ENCODE measurements at places on chromosomes 4 and X. TPM values are rescaled to one million over a fixed set of nuclear protein-coding genes. Genes with fewer than 3 reads are reported as not detected.

Gene IQSEC2
- total RNA-seq, result 52.7 TPM

DNA sequence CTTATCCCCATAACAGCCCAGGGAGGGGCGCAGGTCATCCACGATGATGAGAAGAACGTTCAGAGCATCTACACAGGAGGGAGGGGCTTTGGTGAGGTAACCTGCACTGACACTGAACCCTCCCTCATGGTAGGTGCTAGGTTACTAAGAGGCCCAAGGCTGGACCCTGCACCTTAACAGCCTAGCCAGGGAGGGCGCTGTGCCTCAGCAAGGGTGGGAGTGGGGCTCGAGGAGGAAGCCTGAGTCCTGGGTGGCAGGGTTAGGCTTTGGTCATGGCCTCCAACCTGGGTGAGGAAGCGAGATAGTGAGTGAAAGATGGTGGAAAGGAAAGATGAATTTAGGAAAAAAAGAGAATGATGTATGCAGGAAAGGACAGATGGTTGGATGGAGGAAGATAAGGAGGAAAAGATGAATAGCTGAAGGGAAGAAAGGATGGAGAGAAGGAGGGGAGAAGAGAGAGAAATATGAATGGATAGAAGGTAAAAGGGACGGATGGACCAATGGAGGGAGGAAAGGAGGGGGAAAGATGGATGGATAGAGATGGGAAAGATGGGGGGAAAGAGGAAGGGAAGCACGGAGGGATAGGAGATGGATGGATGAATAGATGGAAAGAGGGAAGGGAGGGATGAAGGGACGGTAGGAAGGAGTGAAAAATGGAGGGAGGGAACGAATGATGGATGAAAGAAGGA lies 736 bp downstream of the IDS start:
- DNase-seq, result no peak

DNA sequence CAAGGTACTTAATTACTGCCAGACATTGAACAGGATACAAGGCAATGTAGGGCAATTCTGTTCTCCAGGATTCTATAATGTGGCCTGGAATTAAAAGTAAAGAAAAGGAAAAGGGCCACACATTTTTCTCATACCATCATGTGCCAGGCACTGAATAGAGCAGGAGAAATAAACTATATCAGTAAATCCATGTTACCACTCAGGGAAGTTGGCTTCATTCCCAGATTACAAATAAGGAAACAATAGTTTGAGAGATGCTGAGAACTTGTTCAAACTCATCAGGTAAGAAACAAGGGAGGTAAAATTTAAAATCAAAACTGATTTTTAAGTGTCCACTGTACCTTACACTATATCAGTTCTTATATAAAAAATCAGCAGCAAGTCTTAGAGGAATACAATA lies 645.0 kb upstream of the ATOH1 start:
- DNase-seq, result no peak

DNA sequence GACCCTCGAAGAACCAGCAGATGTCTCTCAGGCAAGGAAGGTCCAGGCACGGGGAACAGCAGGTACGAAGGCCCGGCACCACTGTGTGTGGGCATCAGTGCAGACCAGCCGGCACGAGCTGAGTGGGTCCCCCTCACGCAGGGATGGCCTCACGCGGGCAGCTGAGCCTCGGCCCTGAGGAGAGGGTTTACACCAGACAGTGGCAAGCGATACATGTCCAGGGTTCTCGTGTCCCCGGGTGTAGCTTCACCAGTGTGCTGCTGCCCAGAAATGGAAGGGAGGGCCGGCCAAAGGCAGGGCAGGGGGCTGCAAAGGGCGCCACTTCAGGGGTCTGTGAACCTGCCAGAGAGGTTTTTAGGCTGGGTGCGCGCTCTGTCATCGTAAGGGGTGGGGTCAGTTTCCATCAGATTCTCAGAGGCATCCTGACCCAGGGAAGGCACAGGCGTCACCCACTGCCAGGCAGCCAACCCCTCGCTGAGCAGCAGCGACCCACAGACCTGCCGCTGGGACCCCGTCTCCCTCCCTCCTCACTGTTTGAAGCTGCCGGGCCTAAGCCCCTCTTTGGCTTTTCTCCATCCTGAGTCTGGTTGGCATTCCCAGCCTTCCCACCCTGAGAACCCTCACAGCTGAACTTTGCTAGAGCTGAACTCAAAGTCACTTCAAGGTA lies 107.0 kb downstream of the CPZ start:
- no peak for DNase-seq

Gene MTNR1A
- not detected for total RNA-seq

DNA sequence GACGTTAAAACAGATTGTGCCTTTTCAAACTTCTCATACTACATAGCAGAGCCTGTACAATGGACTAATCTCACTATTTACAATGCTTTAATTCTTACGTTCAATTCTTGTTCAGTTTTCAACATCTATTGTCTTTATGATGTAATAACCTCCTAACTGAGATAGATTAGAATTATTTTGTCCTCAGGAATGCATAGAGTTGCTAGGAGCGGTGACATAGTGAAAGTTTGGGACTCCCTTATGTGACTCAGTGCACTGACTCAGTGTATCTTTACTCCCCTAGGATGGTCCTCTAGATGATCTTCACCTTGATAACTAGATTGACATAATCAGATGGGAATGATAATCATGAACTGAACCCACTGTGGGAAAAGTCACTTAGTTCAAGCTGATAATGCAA lies 151.5 kb downstream of the VEGFC start:
- DNase-seq, result no peak

DNA sequence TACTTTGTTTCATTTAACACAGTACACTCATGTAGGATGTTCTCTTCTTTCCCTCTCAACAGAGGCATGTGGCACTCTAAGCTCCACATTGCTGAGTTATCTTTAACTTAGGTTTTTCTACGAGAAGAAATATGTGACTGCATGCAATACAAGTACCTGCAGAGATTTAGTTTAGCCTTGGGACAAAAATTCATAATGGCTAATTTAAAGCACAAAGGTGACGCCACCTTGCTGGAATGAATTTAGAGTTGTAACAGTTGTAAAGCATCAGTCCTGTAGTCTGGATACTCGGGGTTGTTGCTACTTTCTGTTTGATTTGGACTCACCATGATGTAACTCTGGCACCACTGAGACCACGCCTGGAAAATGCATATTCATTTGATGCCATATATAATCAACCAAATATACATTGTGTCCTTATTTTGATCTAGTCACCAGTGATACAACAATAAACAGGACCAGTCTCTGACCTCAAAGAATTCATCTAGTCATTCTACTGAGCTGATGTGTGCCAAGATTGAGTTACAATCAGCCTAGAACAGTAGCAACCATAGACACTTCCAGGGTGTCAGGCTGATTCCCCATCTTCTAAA lies 451.0 kb upstream of the ZFP42 start:
- DNase-seq, result no peak

DNA sequence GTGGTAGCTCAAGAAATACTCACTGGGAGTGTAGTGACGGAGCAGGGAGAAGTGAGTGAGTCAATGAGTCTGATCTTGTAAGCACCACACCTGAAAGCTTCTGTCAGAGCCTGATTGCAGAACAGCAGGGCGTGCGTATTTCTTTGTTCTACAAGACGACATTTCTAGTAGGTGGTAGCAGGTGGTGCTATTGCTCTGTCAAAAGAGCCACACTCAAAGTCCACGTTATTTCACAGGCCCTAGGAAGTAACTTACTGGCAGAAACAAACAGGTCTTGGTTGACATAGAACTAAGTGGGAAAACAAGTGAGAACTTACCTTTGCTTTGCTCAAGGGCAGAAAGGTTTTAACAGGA lies 46.4 kb upstream of the SPRY1 start:
- DNase-seq, result no peak

Gene CCSER1
- 0.60 TPM for total RNA-seq
